Naive thymus-derived CD8-positive, alpha-beta T cell (primary cell): ENCODE measurements at places on chromosomes 7 and 10.

- no peaks in the 10 kb centered on the region for H3K36me3 ChIP-seq
- no peaks in the 10 kb centered on the region for H3K27me3 ChIP-seq
- DNase-seq, result no peak
- no peak overlapping the region for H3K27ac ChIP-seq
Observed at GRCh38 chr7:158129037-158130022, 458.3 kb downstream of the PTPRN2 start.

DNA sequence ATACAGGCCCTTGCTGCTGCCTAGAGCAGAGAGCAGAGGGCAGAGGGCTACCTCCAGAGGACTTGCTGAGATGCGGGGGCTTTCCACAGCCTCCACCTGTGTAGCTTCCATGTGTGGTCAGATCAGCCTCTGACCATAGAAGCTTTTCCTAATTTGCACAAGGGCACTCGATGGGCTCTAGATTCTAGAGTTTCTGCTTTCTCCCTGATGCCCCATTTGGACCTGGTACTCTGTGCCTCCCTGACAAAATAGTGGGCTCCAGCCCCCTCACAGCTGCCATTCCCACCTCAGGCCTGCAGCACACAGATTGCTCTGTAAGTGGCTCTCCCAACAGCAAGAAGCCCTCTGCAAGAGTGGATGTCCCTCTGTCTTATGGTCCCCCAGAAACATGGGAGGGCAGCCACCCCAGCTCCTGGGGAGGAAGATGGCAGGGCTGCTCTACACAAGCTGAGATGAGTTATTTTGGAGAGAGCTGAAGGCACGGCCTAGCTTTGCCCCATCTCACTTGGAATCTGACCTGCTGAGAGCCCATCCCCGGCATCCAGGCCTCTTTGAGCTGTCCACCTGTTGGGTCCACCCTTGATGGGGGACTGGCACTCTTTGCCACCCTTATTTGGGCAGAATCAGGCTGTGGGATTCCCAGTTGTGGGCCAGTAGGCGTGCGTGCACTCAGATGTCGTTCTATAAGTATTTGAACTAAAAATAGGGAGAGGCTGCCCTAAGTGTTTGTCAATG, 16.7 kb downstream of the TMEM273 start:
- no peak overlapping the region for H3K4me3 ChIP-seq
- DNase-seq, result no peak
- no peaks in the 10 kb centered on the region for H3K4me1 ChIP-seq
- H3K27ac ChIP-seq, result no peak overlapping the region
- H3K27me3 ChIP-seq, result no peaks in the 10 kb centered on the region

- peaks cover 9% of the 10 kb centered on the region for H3K27me3 ChIP-seq
- DNase-seq, result no peak
- no peak overlapping the region for H3K4me3 ChIP-seq
- no peaks in the 10 kb centered on the region for H3K36me3 ChIP-seq
- no peak overlapping the region for H3K27ac ChIP-seq
Observed at GRCh38 chr10:93367664-93368063, 114.5 kb downstream of the MYOF start.

- H3K4me3 ChIP-seq, result no peak overlapping the region
- H3K27ac ChIP-seq, result no peak overlapping the region
- no peak for DNase-seq
- peaks cover 3% of the 10 kb centered on the region for H3K4me1 ChIP-seq
Observed at GRCh38 chr7:6171532-6172223, 100.7 kb downstream of the CYTH3 start.

- no peaks in the 10 kb centered on the region for H3K36me3 ChIP-seq
- H3K4me3 ChIP-seq, result no peak overlapping the region
- H3K27me3 ChIP-seq, result peaks cover 10% of the 10 kb centered on the region
- peaks cover 4% of the 10 kb centered on the region for H3K4me1 ChIP-seq
- no peak overlapping the region for H3K27ac ChIP-seq
Observed at GRCh38 chr10:786633-787474, 97.4 kb upstream of the DIP2C start.

- no peak overlapping the region for H3K27ac ChIP-seq
- no peaks in the 10 kb centered on the region for H3K36me3 ChIP-seq
- H3K4me3 ChIP-seq, result peak overlapping the region; percentile 67
- H3K27me3 ChIP-seq, result peaks cover 71% of the 10 kb centered on the region
Observed at GRCh38 chr7:155533120-155533826, 13.1 kb downstream of the CNPY1 start.

- no peak overlapping the region for H3K27ac ChIP-seq
- no peak for DNase-seq
- no peaks in the 10 kb centered on the region for H3K36me3 ChIP-seq
- no peak overlapping the region for H3K4me3 ChIP-seq
- H3K4me1 ChIP-seq, result peaks cover 46% of the 10 kb centered on the region
- no peaks in the 10 kb centered on the region for H3K27me3 ChIP-seq
Observed at GRCh38 chr7:24971333-24972165, 8.4 kb downstream of the OSBPL3 start.

- no peak overlapping the region for H3K4me3 ChIP-seq
- DNase-seq, result no peak
- peaks cover 14% of the 10 kb centered on the region for H3K36me3 ChIP-seq
- H3K4me1 ChIP-seq, result peaks cover 82% of the 10 kb centered on the region
- no peaks in the 10 kb centered on the region for H3K27me3 ChIP-seq
- H3K27ac ChIP-seq, result peak overlapping the region; percentile 35
Observed at GRCh38 chr7:39645482-39646407, 22.4 kb downstream of the RALA start.

DNA sequence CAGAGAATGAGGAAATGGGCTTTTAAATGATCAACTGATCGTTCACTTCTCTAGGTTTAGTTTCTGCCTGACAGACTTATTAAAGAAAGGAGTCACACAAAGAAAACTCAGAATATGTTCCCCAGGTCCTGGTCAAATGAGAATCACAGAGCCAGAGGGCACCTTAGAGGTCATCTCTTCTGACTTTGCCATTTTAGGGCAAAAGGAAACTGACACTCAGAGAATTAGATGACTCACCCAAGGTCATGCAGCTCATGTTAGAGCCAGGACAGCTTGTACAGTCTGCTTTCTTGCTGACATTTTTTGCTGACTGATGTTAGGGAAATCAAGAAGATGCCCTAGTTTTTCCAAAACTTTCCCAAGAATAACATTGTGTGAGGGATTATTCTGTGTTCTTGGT, 312.7 kb upstream of the SP8 start:
- DNase-seq, result no peak
- no peak overlapping the region for H3K4me3 ChIP-seq
- H3K36me3 ChIP-seq, result no peaks in the 10 kb centered on the region
- H3K27me3 ChIP-seq, result peaks cover 9% of the 10 kb centered on the region
- H3K4me1 ChIP-seq, result no peaks in the 10 kb centered on the region

DNA sequence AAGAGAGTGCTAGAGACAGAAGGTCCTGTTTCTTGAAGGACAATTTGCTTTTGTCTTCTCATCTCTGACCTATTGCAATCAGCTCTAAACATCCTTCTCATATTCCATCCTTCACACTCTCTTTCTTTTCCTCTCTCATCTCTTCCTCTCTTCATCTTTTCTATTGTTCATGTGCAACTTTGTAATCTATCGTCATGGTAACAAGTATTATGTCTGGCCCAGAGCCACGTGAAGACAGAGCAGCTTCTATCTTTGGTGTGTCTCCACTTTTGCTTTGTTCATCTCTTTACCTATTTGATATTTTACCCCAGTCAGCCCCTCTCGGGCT, 104.9 kb upstream of the ABCB5 start:
- DNase-seq, result no peak
- no peaks in the 10 kb centered on the region for H3K27me3 ChIP-seq
- H3K36me3 ChIP-seq, result no peaks in the 10 kb centered on the region

DNA sequence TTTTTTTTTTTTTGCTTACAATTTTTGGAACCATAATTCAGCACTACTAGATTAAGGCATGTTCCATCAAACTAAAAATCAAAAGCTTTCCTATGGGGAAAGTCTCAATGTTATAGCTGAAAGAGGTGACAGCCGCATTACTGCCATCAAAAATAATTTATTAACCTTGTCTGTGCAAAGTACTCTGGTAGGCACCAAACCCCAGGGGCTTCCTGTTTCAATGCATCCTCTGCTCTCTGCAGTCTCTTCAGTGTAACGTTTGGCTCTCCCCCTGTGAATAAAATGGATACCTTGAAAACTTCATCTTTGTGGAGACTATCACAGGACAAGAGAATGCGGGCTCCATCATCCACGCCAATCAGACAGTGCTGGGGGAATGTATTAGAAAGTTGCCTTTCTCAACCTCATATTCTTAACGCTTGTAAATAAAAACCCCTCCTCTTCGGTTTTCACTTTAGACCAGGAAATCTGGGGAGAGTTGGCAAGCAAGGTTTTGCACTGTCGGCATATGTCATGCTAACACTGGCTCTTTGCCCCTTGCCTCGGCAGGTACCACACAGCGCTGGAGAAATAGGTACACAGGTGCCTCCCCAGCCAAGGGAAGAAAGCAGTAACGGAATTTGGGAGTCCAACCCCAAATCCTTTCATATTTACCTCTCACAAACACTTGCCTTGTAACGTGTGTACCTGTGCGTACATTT, 1.6 kb upstream of the NRG3 start:
- DNase-seq, result no peak
- H3K27me3 ChIP-seq, result peaks cover 39% of the 10 kb centered on the region
- peak overlapping the region; percentile 56 for H3K4me3 ChIP-seq
- H3K27ac ChIP-seq, result no peak overlapping the region
- peaks cover 6% of the 10 kb centered on the region for H3K36me3 ChIP-seq
- peaks cover 15% of the 10 kb centered on the region for H3K4me1 ChIP-seq

GRCh38 chr10:1932692-1933094, 195.4 kb upstream of the ADARB2 start:
- no peaks in the 10 kb centered on the region for H3K27me3 ChIP-seq
- no peaks in the 10 kb centered on the region for H3K36me3 ChIP-seq
- H3K27ac ChIP-seq, result peak overlapping the region; percentile 70
- no peak for DNase-seq

GRCh38 chr10:128642502-128642901, 516.3 kb upstream of the MKI67 start:
- peaks cover 2% of the 10 kb centered on the region for H3K27me3 ChIP-seq
- H3K36me3 ChIP-seq, result no peaks in the 10 kb centered on the region
- H3K4me1 ChIP-seq, result no peaks in the 10 kb centered on the region
- no peak overlapping the region for H3K27ac ChIP-seq
- DNase-seq, result no peak
- no peak overlapping the region for H3K4me3 ChIP-seq

GRCh38 chr7:124257638-124258308, 224.9 kb upstream of the TMEM229A start:
- H3K4me1 ChIP-seq, result no peaks in the 10 kb centered on the region
- no peaks in the 10 kb centered on the region for H3K36me3 ChIP-seq
- H3K27ac ChIP-seq, result no peak overlapping the region
- H3K27me3 ChIP-seq, result peaks cover 2% of the 10 kb centered on the region
- DNase-seq, result no peak

DNA sequence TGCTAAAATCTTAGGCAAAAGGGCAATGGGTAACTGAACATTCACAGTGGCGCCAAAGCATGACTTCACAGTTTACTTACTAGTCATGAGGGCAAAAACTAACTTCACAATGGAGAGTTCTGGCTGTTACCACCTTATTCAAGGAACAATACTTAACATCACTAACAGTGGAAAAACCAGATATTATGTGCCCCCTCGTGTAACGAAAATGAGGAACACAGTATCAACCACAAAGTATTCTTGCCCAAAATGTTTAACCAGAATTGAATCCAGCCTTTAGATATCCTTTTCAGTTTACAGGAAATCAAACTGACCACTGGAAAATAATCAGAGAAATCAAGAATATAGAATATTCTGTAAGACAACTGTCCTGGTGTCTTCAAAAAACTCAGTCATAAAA, 9.5 kb downstream of the C7orf25 start:
- no peaks in the 10 kb centered on the region for H3K27me3 ChIP-seq
- no peak overlapping the region for H3K27ac ChIP-seq
- DNase-seq, result no peak
- H3K4me1 ChIP-seq, result no peaks in the 10 kb centered on the region

- DNase-seq, result no peak
- H3K4me3 ChIP-seq, result no peak overlapping the region
- peaks cover 13% of the 10 kb centered on the region for H3K4me1 ChIP-seq
- H3K36me3 ChIP-seq, result peaks cover 10% of the 10 kb centered on the region
- H3K27me3 ChIP-seq, result no peaks in the 10 kb centered on the region
Observed at GRCh38 chr10:12622016-12622415, 272.7 kb downstream of the CAMK1D start.

GRCh38 chr7:31735991-31736982, 49.3 kb downstream of the PPP1R17 start:
- no peak for DNase-seq
- no peak overlapping the region for H3K27ac ChIP-seq
- H3K36me3 ChIP-seq, result no peaks in the 10 kb centered on the region
- no peaks in the 10 kb centered on the region for H3K4me1 ChIP-seq
- H3K27me3 ChIP-seq, result peaks cover 8% of the 10 kb centered on the region

GRCh38 chr10:32650246-32650655, 204.3 kb downstream of the CCDC7 start:
- H3K4me1 ChIP-seq, result peaks cover 13% of the 10 kb centered on the region
- peaks cover 65% of the 10 kb centered on the region for H3K36me3 ChIP-seq
- DNase-seq, result no peak
- no peaks in the 10 kb centered on the region for H3K27me3 ChIP-seq
- no peak overlapping the region for H3K4me3 ChIP-seq
- H3K27ac ChIP-seq, result no peak overlapping the region

DNA sequence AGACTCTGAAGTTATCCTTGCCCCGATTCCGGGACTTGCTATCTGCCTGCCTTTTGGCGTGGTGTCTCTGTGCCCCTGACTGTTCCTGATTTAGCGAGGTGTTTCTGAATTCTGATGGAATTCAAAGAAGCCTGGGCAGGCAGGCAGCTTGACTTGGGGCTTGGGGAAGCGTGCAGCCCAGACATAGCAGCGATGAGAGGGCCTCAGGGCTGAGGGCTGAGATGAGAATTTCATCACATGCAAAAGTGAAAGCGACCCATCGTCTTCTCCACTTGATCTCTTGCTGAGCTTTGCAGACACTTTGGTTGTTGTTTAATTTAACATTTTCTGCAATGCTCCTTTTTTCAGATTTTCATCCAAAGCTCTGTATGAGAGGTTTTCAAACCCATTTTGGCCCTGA, 57.8 kb downstream of the TCF7L2 start:
- peaks cover 2% of the 10 kb centered on the region for H3K36me3 ChIP-seq
- H3K27me3 ChIP-seq, result peaks cover 66% of the 10 kb centered on the region
- H3K4me1 ChIP-seq, result peaks cover 44% of the 10 kb centered on the region
- peak overlapping the region; percentile 76 for H3K27ac ChIP-seq

DNA sequence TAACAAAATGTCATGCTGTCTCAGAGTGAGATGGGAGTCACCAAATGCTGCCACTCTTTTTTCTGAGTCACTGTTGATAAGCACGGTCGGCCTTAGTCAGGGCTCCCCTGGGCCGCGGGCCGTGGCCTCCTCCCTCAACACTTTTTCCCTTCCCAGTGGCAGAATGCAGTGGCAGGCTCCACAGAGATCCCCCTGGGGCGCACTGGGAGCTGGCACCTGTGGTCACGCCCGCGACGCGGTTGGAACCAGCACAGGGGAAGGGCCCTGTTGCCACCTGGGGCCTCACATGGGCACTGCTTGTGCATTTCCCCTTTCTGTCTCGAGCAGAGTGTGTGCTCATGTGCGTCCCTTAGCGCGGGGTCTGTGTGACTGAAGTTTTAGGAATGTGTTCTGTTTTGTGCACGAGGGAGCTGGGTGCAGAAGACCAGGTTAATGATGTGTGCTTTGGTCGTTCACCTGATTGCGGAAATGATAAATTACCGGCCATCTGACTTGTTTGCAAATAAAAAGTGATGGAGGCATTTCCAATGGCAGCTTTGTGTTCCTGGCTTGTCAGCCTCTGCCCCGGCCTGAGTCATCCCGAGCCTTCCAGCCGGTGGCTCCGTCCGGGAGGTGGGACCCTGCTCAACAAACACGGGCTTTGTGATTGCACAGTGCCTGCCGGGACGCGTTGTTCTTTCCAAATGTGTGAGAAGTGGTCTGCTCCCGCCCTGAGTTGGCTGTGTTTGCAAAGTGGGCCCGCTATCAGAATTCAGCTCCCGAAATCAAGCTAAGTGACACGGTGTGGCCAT, 100.7 kb downstream of the NKX6-2 start:
- peaks cover under 1% of the 10 kb centered on the region for H3K36me3 ChIP-seq
- no peaks in the 10 kb centered on the region for H3K27me3 ChIP-seq
- H3K4me3 ChIP-seq, result no peak overlapping the region
- no peak for DNase-seq
- no peak overlapping the region for H3K27ac ChIP-seq
